ENCODE measurements at places on chromosomes 7 and 10.

DNA sequence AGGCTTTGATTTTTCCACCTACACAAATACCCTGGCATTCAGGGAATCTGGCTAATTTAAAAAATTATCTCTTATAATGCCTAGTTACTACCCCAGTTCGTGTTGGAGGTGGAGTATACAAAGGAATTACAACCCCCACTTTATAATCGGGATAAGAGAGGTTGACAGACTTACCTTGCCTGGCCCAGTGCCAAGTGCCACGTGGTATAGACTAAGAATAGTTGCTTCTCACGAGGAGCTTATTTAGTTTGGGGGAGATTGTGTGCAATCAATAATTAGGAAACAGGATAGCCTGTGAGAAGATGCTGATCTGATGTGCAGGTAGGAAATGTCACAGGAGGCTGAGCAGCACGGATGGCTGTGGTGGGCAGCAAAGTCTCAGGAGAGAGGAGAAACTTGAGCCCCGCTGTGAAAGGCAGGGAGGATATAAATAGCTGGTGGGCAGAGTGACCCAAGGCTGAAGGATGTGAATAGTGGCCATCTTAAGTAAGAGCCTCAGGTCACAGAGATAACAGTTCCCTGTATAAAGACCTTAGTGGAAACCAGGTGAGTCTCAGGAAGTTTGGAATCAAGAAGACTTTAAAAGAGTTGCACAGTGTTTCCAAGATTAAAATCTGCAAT lies 11.3 kb upstream of the ATXN7L1 start:
- DNase-seq: no peak

GRCh38 chr7:94052398-94053180 lies 48.4 kb upstream of the BET1 start:
- DNase-seq: no peak

DNA sequence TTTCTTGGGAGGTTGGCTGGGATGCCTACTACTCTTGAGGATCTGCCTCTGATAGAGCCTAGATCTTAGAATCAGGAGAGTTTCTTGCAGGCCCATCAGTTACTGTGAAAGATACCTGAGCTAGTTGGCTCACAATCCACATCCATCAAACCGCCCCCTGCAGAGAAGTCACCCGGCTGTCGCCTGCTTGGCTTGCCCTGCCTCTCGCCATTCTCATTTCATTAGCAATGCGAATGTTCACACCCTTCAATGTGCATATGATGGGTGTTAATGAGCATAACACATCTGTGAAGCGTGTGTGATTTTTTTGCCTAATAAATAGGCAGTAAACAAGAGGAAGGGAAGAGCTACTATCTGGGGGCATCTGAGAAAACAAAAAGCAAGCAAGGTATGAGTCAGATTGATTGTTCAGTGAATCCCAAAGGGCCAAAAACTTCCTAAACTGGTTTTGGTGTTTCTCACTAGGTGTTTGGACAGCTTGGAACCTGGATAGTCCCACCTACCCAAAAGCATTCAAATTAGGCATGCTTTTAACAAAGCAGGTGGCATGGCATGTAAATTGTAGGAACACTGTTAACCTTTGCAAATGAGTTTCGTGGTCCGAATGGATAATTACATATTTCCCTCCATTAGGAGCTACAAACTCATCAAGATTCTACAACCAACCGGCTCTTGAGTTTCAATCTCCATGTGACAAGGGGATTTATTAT lies 272.3 kb upstream of the C7orf33 start:
- DNase-seq: no peak

GRCh38 chr10:129005804-129006203 lies 461.2 kb upstream of the MGMT start:
- no peak for DNase-seq

DNA sequence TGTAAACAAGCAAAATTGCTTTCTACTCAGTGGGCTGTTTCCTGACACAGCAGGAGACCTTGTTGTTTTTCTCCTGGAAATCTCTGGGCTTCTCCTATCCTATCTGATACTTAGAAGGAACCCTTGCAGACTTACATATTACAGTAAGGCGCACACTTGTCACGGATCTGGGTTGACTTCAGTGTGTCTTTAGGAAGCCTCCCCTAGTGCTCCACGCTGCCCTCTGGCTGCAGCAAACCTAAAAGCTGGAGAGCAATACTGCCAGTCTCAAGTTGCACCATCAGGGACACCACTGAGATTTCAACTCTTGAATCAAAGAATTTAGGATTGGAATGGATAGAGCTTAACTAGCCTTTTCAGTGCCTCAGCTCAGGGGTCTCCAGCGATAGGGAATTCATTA lies 495.3 kb downstream of the LRMDA start:
- DNase-seq: no peak

GRCh38 chr10:128468462-128468861 lies 342.2 kb upstream of the MKI67 start:
- DNase-seq: no peak

DNA sequence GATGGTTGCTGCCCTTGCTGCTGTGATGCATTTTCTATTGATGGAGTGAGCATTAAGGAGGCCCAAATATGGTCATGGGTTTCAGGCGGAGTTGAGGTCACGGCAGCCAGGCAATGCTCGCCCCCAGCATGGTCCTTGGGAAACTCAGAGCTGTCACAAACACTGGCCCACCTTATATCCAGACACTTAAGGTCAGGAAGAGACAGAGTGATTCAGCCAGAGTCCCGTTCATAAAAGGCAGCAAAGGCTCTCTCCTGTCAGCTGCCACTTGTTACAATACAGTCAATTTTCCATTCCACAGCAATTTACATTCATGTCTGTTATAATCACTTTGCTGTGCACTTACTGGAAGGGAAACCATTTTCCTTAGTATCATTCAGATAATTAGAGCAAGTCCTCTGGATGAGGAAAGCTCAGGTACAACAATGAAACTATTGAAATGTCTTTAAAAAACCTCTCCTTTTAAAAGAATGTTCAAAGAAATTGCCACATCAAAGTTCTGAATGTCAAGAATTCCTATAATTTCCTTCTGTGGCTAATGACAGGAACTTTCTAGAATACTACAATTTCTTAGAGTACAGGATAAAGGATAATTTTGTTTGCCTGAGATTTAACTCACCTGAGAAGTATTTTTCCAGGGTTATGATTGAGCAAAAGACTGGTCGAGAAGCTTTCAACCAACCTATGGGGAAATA lies 14.8 kb upstream of the ANKRD1 start:
- DNase-seq: no peak

- no peak for DNase-seq
Measured at GRCh38 chr10:73866621-73867020, 7.7 kb downstream of the CAMK2G start.

DNA sequence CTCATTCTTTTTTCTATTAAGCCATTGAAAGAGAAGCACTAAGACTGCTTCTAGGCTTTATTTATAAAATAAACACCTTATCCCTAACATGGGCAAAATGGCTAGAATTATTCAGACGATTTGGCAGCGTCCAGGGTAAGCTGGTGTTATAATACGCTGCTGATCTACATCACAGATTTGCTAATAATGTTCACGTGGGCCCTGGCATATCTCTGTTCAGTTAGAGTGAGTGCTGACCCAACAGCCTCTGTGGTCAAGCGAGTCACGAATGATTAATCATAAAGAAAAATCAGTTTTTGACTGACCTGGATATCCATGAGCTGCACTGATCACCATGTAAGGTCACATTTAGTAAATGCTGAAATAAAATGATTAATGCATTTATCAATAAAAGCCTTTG lies 28.4 kb upstream of the CBLL1 start:
- DNase-seq: no peak

DNA sequence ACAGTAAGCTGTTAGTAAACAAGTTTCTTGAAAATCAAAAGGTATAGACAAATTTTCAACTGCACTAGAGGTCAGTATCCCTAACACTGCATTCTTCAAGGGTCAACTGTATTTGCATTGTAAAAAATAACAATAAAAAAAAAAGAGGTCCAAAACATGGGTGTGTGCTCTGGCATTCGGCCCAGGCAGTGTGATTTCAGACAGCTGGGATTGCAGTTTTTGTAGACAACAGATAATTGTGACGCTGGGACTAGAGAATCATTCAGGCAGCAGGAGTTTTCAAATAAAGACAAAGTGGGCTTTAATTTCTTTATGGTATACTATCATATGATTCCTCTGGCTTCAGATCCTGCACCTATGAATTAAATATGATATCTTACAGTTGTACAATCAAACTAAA lies 543.2 kb upstream of the SEMA3D start:
- DNase-seq: no peak

DNA sequence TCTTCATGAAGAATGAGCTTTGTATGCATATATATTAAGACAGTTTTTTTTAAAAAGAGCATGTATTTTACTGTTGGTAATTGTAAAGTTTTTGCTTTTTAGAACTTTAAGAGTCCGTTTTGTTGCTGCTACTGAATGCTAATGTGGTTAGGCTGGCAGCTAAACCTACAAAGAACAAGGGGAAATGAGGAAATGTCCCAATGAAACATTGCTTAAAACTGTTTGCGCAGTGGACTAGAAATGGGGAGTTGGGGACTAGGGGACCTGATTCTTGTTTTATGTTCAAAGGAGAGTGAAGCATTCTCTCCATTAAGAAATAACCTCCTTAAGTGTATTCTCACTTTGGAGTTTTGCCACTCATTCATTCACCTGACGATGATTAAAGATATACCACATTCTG lies 5.7 kb downstream of the NRF1 start:
- DNase-seq: no peak

- DNase-seq: no peak
Measured at GRCh38 chr7:106775552-106775936, 89.5 kb upstream of the PIK3CG start.

GRCh38 chr7:51067258-51067657 lies 249.4 kb downstream of the COBL start:
- no peak for DNase-seq

- no peak for DNase-seq
Measured at GRCh38 chr7:129273936-129274335, 49.1 kb downstream of the AHCYL2 start.

DNA sequence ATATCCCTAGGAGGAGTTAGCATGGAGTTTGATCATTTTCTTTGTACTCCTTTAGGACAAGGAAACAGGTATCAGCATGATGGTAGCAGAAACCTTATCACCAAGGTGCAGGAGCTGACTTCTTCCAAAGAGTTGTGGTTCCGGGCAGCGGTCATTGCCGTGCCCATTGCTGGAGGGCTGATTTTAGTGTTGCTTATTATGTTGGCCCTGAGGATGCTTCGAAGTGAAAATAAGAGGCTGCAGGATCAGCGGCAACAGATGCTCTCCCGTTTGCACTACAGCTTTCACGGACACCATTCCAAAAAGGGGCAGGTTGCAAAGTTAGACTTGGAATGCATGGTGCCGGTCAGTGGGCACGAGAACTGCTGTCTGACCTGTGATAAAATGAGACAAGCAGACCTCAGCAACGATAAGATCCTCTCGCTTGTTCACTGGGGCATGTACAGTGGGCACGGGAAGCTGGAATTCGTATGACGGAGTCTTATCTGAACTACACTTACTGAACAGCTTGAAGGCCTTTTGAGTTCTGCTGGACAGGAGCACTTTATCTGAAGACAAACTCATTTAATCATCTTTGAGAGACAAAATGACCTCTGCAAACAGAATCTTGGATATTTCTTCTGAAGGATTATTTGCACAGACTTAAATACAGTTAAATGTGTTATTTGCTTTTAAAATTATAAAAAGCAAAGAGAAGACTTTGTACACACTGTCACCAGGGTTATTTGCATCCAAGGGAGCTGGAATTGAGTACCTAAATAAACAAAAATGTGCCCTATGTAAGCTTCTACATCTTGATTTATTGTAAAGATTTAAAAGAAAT lies 4.8 kb downstream of the BAMBI start:
- no peak for DNase-seq

DNA sequence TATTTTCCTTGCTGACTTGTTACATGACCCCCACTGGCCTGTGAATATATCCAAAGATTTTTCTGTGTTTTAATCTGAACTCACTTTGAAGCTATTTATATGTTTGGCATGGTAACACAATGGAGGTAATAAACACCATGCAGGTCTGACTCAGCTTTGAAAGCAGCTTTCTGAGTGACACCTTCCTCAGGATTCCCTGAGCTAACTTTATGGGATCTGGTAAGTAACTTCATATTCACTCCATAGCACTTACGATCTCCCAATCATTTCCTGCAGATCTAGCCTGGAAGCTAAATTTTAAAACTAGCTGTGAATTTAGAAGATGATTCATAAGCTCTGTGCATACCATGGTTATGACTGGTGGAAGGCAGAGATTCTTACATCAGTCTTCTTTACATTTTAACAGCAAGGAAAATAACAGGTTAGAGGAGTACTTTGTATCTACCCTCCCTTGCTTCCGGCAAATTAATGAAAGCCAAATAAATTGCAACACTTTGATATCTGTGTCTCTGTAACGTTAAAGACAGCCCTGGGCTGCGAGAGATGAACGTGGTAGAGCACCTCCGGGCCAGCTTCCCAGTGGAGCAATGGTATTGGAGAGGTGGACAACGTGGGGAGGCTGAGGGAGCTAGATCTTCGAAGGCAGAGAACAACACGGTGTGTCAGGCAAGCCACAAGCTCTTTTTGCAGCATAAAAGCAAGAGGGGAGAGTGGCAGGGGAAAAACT lies 170.2 kb upstream of the KLF14 start:
- no peak for DNase-seq

- DNase-seq: peak; percentile 5
Measured at GRCh38 chr7:64886956-64887545, 16.0 kb upstream of the ZNF273 start.

- no peak for DNase-seq
Measured at GRCh38 chr7:130906575-130906974, 172.6 kb upstream of the KLF14 start.

- DNase-seq: peak; percentile 52
Measured at GRCh38 chr7:129612112-129613015, 844 bp downstream of the NRF1 start.

DNA sequence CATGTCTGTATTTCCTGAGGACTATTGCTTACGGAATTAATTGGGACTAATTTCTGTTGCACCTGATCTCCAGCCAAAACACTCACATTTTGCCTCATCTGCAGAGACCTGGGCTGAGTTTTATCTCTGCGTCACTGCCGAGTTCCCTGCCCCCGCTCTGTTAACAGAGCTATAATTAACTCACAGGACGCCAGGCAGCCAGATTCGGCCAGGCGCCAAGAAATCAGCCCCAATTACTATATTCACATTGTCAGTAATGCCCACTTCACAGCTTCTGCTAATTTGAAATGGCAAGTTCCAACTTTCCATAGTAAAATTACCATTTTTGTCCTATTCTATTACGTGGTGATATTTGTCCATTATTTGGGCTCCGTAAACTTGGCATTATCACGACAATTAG lies 130.5 kb downstream of the CUX1 start:
- DNase-seq: peak; percentile 79

- DNase-seq: no peak
Measured at GRCh38 chr10:8618834-8619233, 564.3 kb downstream of the GATA3 start.

DNA sequence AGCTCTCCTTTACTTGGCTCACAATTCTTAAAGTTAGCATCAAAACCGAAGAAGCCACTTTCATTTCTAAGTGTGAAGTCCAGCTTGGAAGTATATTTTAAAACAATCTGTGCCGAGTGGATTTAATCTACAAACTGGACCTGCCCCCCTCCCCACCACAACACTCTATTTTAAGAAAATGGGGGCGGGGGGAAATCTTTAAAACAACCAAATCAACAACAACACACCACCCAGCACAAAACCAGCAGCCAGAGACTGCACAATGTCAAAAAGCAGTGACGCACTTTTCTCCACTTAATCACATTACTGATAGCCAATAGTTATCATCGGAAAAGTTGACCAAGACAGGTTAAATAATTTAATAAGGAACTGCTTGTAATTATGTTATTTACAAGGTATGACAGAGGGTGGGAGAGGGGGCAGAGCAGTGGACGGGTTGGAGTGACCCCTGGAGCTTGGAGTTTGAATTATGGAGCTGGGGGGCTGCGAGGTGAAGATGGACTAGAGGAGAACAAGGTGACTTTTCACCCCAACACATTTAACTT lies 2.8 kb downstream of the EBF3 start:
- DNase-seq: no peak

Measured in D341Med (cell line).